ENCODE measurements at places on chromosomes 7 and 10.

DNA sequence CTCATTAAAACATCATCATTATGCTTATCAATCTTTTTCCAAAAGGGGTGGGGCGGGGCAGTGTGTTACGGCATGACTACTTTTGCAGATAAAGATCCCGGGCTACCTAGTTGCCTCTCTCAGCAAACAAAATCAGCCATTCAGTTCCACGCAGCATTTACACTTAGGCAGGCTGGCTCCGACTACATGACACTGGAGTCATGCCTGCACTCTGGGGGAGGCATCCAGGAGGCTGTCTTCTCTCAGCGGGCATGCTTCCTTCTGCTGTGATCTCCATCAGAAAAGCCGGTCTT lies 193.9 kb upstream of the TCF7L2 start:
- DNase-seq: no peak

- DNase-seq: no peak
Measured at GRCh38 chr10:47356708-47357107, 8.5 kb downstream of the RBP3 start.

- no peak for DNase-seq
Measured at GRCh38 chr7:20435305-20435704, 104.6 kb downstream of the ITGB8 start.

DNA sequence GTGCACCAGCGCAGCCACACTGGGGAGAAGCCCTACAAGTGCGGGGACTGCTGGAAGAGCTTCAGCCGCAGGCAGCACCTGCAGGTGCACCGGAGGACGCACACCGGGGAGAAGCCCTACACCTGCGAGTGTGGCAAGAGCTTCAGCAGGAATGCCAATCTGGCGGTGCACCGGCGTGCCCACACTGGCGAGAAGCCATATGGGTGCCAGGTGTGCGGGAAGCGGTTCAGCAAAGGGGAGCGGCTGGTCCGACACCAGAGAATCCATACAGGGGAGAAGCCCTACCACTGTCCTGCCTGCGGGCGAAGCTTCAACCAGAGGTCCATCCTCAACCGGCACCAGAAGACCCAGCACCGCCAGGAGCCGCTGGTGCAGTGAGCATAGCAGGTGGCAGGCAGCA lies 12.9 kb downstream of the ZSCAN25 start:
- DNase-seq: no peak

DNA sequence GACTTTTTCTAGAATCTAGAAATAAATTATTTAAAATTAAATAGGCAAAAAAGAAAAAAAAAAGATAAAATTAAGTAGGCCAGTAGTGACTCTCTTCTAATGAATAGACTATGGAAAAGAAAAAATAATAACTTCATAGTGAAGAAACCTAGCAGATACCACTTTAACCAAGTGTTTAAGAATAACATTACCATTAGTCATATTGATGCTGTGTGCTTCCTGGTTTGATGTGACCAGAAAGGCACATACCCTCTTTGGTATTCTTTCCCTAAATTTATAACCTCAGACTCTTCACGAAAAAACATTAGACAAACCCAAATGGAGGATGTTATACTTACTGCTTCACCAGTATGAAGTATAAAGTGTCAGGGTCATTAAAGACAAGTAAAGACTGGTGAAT lies 42.6 kb downstream of the KIF20B start:
- DNase-seq: no peak

- no peak for DNase-seq
Measured at GRCh38 chr10:129642427-129642826, 175.4 kb downstream of the MGMT start.

- DNase-seq: no peak
Measured at GRCh38 chr7:36881233-36881874, 157.1 kb upstream of the AOAH start.

DNA sequence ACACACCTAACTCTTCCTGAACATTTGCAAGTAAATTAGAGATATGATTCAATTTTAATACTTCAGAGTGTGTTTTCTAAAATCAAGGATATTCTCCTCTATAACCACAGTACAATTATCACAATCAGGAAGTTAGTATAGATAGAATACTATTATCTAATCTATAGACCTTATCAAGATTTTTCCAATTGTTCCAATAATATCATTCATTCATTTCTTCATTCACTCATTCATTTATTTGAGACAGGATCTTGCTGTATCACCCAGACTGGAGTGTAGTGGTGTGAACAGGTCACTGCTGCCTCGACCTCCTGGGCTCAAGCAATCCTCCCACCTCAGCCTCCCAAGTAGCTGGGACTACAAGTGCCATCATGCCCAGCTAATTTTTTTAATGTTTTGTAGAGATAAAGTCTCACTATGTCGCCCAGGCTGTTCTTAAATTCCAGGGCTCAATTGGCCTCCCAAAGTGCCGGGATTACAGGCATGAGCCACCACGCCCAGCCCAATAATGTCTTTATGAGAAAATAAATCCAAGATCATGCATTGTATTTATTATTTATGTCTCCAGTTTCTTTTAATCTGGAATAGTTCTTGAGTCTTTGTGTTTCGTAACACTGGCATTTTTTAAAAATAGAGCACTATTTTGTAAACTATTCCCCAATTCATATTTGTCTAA lies 10.6 kb upstream of the MRPS16 start:
- no peak for DNase-seq

DNA sequence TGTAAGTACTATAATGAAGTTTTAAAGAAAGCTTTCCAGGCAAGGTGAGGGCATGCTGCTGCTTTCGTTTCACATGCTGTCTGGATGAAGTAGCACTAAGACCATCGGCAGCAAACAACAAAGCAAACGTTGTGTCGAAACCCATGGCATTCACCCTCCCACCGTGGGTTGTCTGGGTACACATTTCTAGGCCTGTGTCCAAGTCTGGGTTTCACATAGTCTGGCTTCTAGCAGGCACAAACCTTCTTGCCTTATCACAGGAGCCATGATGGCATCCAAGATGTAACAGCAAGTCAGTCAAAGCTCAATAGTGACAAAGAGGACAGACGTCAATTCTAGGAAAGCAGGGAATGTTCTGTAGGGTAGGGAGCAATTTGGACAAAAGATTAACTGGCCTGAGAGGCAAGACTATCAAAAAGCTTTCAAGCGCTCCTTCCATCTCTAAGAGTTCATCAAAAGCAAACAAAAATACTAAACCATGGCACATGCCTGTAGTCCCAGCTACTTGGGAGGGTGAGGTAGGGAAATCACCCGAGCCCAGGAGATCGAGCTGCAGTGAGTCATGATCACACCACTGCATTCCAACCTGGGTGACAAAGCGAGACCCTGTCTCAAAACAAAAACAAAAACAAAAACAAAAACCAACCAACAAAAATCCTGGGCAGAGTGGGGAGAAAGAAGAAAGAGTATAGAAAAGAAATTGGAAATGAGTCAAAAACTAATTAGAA lies 42.7 kb downstream of the PAXIP1 start:
- DNase-seq: peak; percentile 39

- DNase-seq: peak; percentile 42
Measured at GRCh38 chr10:70940834-70941568, 52.6 kb upstream of the PCBD1 start.

DNA sequence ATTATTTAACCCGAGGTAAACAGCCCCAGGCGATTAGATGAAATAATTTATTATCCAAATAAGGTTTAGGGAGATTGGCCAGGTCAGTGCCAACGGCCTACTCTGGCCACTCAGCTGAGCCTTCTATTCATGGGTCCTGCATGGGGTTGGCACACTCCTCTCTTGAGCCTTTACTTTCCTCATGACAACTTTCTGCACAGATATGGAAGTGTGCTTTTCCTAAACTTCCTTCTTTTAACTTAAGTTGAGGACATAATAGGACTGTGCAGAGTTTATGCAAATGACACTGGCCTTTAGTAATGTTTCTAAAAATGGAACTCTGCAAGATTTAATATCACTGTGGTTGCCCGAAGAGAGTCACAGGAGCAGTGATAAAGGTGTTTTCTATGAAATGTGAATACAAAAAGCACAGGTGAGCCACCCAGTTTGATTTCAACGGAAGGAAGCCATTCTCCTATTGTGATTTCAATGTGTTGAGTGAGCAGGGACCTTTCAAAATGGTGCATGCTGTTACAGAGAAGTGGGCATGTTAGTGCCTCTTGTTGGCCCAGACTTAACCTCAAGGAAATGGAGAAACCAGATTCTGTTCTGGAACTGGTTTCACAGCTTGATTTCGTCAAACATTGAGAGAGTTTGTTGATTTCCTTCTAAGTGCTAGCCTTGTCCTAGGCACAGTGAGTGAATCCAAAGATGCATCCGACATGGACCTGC lies 55.7 kb downstream of the LYZL2 start:
- DNase-seq: no peak

GRCh38 chr10:85986777-85987176 lies 379.8 kb downstream of the GRID1 start:
- peak; percentile 56 for DNase-seq

GRCh38 chr10:114575417-114576131 lies 82.5 kb downstream of the ABLIM1 start:
- DNase-seq: no peak

DNA sequence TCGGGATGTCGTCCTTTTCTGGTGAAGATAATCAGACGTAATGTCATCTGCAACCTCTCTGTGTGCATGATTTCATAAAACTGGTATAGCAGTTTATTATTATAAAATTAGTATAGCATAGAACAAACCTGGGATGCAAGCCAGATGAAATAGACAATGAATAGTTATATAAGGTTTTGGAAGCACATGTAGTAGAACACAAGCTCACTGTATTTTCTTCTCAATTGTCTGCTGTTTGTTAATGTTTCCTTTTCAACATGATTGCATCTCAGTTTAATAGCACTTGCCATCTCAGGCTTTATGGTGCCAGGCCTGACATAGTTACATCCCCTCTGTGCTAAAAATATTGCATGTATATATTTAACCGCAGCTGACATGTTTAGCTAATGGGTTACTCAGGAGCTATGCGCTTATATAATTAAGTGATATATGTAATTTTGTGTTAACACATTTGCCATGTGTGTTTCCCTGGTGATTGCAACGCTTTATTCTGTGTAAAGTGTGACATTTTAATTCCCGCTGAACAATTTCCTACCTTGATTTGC lies 132.7 kb downstream of the ARID5B start:
- DNase-seq: no peak

- no peak for DNase-seq
Measured at GRCh38 chr10:530717-531116, 158.8 kb downstream of the DIP2C start.

GRCh38 chr10:87547734-87548311 lies 43.1 kb downstream of the MINPP1 start:
- peak; percentile 86 for DNase-seq

DNA sequence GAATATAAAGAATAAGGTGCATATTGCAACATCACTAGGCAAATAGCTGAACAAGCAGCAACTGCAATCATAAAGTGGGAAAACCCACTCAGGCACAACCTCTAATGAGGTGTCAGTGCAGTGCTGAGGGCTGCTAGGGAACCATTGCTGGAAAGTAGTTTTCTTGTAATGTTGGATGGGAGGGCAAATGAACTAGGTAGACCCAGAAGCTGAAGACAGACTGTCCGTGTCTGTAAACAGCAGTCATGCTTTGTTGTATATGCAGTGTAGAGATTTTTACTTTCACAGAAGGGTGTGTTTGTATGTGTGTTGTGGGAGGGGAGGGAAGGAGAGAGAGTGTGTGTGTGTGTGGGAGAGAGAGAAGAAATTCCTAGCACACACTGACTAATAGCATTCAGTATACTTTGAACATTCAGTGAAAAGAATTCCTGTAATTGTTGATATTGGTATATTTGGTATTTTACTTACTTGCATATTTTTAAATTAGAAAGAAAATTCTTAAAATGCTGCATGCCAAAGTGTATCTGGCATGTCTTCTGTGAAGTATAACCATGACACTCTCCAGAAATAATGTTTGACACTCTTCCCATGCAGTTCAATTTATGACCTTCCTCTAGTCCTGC lies 28.8 kb downstream of the ITGB8 start:
- no peak for DNase-seq
